Fibroblast of the aortic adventitia (primary cell): ENCODE measurements at places on chromosomes 7 and 10. TPM values are rescaled to one million over a fixed set of nuclear protein-coding genes. Genes with fewer than 3 reads are reported as not detected.

The GPR15LG gene
- not detected in 2 replicates for total RNA-seq

The FKBP9 gene
- 387 and 831 TPM in 2 replicates for total RNA-seq

DNA sequence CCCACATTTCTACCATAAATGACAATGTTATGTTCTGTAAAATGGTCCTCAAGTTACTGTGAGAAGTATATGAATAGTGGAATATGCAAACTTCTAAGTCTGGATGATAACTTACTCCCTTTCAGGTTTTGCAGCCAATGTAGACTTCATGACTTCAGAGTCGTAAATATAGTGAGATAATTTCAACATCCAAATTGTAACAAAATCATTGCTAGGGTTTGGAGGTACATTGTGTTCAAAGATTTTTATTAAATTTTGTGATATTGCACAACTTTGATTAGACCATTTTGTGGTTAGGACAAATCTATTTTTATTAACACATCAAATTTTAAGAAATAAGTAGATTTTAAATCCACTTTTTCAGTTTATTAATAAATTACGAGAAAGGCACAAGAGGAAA is 270.3 kb downstream of the RNLS start:
- DNase-seq = no peak

The PRKG1 gene
- total RNA-seq = 45.6 and 60.2 TPM in 2 replicates

The BTBD16 gene
- 0.09 TPM in 1 of 2 replicates, not detected in the other for total RNA-seq

- DNase-seq = peak; percentile 79
Observed at GRCh38 chr7:101017064-101017777, 2.7 kb upstream of the MUC17 start.
